ENCODE measurements at places on chromosomes 1 and 21.

- no peak for DNase-seq
Measured at GRCh38 chr1:179105393-179105792, 23.5 kb downstream of the TOR3A start.

- no peak for DNase-seq
Measured at GRCh38 chr1:63738772-63739171, 35.0 kb upstream of the ROR1 start.

GRCh38 chr1:49465486-49466185, 558.1 kb downstream of the AGBL4 start:
- DNase-seq, result no peak

DNA sequence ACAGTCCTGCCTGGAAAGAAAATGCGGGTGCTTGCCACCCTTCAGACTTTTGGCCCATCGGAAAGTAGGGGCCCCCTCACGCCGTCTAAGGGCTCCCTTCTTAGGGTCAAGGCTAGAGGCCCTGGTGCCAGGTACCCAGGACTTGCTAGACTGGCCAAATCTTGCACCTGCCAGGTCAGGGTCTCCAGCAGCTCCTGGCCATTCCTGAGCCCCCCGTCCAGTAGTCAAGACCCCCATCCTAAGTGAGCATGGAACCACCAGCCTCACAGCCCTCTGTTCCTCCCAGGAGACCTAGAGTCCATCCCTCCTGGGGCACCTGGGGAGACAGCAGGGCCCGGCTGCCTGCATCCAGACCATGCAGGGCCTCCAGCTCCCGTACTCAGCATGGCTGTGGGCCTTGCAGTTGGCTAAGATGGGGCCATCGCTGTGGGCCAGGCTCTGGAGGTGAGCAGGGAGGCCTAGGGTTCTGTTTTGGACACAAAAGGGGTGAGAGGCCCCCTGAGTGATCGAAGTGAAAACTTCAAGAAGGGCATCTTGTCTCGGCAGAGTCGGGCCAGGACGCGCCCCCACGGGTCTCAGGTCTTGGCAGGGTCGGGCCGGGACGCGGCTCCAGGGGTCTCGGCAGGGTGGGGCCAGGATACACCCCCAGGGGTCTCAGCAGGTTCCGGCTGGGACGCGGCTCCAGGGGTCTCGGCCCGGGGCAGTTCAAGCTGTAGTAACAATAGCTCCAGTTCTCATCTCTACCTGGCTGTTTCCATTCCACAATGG, 5.9 kb downstream of the FNDC10 start:
- no peak for DNase-seq

DNA sequence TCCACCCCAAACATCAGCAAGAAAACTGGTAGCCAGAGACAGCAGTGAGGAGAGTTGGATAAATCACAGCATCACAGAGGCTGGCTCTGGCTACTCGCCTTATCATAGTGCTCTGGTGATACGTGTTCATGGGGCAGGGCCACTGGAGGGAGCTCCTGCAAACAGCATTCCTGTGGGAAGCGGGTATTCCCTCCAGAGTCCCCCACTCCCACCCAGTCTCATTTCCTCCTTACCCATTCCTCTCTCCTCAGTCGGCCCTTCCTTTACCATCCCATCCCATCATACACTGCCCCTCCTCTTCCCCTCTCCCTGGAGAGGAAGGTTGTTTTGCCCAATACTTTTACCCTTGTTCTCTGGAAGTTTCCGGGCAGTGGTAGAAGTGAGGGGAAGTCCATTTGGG, 7.1 kb downstream of the NHLH2 start:
- DNase-seq, result no peak

DNA sequence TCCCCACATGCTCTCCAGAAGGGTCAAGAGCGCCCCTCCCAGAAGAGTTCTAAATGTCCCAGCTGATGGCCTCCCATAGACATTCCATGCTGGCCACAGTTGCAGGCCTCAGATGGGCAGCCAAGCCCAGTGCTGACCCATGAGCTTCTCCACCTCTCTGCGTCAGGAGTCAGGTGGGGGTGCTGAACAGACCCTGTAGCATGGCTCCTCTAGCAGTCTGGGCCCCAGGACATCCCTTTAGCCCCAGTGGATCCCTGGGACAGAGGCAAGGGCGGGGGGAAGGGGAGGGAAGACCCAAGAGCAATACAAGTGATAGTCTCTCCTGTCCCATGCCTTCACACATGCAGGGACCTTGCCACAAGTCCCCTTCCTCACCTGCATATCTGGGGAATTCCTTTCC, 56.7 kb downstream of the LRRN2 start:
- DNase-seq, result no peak

DNA sequence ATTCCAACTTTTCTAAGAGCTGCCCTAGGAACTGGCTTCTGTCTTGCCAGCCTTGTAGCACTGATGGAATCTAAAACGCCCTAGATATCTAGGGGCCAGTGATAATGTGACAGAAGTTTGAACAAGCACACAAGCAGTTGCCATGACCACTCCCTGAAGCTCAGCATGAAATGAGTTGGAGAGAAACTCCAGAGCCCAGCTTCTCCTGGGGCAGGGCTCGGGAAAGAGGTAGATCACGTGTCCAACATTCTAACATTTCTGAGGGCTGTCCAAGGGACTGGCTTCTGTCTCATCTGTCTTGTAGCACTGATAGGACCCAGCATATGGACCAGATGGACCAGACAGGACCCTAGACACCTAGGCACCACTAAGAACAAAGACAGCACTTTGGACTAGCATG, 37.9 kb downstream of the OMA1 start:
- no peak for DNase-seq

DNA sequence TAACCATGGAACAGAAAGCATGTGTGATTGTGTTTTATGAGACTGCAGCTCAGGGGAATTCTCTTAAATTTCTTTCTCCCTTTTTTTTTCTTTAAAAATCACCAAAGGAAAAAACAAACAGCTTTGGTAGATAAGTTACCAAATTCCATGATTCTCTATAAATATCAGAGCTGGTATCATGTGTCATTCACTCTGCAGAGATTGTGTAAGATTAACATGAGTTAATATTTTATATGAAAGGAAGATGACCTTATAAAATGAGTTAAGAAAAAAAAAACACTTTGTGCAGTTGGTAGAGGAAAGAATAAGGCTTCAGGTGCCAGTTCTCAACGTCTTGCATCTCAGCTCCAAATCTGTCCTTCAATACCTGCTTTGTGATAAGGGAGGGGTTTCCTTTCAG, 238.2 kb upstream of the MAP1LC3C start:
- no peak for DNase-seq

GRCh38 chr1:59703226-59703917, 111.4 kb upstream of the HOOK1 start:
- DNase-seq, result no peak

GRCh38 chr1:233960386-233960785, 55.9 kb downstream of the SLC35F3 start:
- DNase-seq, result no peak

- no peak for DNase-seq
Measured at GRCh38 chr1:94329986-94330385, 88.2 kb upstream of the ABCD3 start.

- DNase-seq, result no peak
Measured at GRCh38 chr1:244112636-244113035, 61.6 kb downstream of the ZBTB18 start.

DNA sequence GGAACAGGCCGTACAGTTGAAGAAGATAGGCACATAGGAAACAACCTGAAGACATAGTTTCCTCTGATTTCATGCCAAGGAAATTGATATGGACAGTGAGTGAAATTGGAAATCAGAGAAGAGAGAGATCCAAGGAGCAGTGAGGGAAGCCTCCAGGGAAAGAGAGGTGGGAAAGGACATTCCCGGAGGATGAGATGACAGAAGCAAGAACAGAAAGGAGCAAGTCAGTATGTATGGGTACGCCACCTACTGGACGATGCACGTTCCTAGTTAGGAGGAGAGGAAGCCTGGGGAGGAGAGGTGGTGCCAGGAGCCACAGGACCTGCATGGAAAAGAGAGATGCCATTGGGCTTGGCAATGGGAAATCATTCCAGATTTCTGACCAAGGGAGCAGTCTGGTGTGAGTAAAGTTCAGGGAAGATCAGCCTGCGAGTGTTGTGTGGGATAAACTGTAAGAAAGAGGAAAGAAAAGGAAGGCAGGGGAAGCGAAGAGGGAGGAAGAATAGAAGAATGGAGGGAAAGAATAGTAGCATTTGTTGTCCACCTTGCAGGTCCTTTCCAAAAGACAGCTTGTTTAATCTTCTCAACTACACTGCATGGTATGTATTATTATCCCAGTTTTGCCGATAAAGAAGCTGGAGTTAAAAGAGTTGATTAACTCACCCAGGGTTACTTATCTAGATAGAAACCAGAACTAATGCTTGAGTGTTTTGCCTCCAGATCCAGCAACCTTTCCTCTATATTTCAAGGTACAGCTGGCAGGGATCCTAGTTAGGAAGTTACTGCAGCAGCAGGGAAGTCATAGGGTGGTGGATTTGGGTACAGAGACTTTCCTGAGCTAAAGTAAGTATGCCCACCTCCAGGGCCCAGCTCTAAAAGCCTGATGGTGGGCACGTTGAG, 27.4 kb downstream of the C1orf116 start:
- no peak for DNase-seq

DNA sequence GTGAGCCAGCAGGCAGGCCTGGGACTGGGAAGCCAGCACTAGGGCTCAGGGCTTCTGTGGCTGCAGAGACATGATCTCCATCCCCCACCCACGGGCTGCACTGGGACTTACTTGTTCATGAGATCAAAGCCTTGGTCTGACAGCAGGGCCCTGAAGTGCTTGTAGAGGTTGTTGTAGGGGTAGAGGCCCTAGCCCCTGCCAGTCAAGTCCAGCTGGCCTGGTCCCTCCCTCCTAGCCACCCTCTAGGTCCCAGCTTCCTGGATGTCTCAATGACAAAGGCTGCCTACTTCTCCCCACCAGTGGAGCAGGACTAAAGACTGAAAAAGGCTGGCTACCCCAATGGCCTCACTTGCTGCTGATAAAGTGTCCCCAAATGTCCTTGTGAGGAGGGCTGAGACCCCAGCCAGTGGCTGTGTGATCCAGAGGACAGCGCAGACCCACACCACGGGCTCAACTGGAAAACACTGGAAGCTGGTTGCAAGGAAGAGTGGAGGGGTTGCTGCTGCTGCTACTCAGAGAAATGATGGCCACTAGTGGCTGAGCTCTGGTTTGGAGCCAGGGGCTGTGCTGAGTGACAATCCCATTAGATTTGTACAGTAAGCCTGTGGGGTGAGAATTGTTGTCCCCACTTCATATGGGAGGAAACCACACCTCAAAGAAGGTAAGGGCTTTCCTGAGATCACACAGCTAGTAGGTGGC, 1.4 kb downstream of the HTR1D start:
- DNase-seq, result no peak

DNA sequence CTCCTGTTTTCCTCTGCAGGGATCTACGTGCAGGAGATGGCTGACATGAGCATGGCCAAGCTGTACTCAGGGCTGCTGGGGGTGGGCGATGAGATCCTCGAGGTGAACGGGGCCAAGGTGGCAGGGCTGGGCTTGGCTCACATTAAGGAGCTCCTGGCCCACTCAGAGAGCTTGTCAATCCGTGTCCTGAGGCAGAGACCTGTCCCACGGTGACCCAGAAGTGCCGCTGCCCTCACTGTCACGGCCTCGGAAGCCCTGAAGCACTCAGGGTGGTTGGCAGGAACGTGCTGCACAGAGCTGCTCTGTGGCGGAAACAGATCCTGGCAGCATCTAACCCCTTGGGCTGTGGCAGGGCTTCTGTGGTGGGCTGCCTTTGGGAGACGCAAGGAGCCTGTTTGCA, 37.6 kb downstream of the KIAA1614 start:
- no peak for DNase-seq

GRCh38 chr1:57232500-57232899, 191.4 kb downstream of the DAB1 start:
- DNase-seq, result no peak

DNA sequence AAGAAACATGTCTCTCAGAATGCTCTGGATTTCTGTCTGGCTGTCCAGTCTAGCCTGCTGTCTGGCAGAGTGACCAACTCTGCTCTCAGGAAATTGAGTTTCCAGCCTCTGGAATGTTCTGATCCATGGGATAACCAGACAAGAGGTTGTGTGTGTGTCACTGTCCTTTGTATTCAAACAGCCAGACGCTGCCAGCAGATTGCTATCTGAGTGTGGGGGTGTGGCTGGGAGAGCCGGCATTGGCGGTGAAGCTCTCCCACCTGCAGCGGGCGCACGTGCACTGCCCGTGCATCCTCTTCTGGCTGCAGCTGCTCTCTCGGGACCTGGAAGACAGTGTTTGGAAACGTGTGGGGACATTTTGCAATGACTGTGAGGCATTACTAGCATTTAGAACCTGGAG, 26.1 kb downstream of the PKP1 start:
- no peak for DNase-seq

GRCh38 chr1:235758931-235759330, 107.8 kb downstream of the LYST start:
- no peak for DNase-seq

GRCh38 chr1:70819785-70820184, 227.8 kb downstream of the PTGER3 start:
- DNase-seq, result no peak

DNA sequence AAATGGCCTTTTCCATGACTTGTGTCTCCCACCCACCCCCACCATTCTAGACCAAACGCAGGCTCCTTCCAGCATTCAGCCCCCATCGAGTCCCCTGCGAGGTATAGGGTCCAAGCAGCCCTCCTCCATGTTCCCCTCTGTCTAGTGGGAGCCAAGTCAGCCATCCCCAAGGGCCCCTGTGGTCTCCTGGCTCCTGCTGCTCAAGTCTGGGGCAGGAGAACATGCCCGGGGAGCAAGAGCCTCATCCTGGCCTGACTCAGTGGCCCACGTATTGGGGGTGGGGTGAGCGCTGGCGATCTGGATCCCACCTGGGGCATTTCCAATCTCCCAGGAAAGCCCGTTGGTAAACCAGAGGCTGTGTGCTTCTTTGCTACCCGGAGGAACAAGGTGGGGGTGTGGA, 4.1 kb upstream of the PRDM16 start:
- no peak for DNase-seq

DNA sequence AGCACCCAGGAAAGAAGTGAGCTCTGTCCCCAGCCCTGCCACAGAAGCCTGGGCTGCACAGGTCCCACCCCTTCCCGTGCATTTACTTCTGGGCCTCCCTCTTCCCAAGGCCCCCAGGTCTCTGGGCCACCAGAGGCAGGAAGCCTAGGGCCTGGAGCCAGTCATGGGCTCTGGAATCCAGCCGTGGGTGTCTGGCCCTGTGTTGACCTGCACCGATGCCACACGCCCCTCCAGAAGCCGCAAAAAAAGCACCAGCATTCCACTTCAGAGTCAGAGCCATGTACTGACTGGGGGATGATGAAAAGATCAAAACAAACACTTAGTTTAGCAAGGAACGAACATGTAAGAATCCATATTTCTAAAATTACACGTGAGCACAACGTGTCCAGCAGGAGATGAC, 141.7 kb downstream of the NPHP4 start:
- no peak for DNase-seq

DNA sequence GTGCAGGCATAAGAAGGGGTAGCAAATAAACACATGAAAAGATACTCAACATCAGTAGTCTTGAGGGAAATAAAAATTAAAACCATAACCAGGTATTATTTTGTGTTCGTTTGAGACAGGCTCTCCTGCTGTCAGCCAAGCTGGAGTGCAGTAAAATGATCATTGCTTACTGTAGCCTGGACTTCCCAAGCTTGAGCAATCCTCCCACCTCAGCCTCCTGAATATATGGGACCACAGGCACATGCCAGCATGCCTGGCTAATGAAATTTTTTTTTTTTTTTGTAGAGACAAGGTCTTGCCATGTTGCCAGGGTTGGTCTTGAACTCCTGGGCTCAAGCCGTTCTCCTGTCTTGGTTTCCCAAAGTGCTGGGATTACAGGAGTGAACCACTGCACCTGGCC, 108.0 kb downstream of the DNM3 start:
- no peak for DNase-seq

GRCh38 chr21:17396948-17397347, 115.9 kb upstream of the CXADR start:
- no peak for DNase-seq
